ENCODE measurements at places on chromosomes 1 and 21.

- no peak for DNase-seq
These were observed 34.9 kb upstream of the TSNAX start for GRCh38 chr1:231493421-231494185.

- no peak for DNase-seq
These were observed 39.8 kb upstream of the CFAP126 start for GRCh38 chr1:161407451-161407985.

- DNase-seq: no peak
These were observed 193.8 kb upstream of the JUN start for GRCh38 chr1:58977598-58977997.

DNA sequence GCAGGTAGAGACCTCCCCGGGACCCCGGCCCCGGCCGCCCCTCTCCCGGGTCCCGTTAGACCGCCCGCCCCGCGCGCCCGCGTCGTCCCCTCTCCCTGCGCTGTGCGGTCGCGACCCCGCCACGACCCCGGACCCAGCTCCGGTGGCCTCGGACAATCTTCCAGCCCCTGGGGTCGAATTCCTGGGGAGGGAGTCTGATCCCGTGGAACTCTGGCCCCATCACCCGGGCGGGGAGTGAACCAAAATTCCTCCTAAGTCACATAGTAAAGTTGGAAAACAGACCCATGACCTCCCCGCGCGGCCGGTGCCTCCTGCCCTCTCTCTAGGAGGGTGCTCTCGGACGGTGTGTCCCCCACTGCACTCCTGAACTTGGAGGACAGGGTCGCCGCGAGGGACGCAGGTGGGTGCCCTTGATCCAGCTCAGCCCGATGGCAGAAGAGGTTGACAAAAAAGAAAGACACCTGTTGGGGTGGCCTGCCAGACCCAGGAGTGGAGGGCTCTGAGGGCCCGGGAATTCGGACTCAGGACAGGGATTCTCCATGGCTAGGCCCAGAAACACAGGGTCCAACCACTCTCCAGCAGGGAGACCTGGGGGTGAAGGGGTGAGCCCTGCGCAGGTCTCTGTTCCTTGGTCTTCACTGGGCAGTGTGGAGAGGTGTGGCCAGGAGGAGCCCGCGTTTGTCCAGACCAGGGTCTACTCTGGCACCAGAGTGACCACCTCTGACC lies 451 bp downstream of the ADAMTSL4 start:
- no peak for DNase-seq

DNA sequence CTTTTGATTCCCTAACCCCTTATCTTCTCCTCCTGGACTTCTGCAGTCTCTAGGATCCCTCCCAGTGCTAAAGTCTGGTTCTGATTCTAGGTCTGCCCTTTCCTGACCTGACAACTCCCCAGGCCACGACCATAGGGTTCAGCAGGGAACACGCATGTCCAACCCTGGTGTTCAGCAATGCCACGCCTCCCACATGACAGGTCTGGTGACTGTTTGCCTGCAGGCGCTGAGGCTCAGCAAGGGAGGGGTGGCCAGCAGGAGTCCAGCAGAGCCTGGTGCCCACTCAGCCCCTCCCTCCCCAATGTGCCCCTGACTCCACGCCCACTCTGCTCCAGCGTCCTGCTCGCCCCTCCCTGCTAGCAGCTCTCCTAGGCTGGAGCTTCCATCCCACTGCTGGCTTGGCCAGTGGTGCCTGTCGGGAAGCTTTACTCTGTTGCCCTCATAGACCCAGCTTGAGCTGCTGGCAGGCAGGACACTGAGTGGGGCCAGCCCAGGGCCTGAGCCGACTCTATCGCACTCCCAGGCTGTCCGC lies 17.3 kb downstream of the SLC9A1 start:
- DNase-seq: no peak

Data from stimulated activated CD4-positive, alpha-beta T cell treated with anti-CD3 and anti-CD28 coated beads, TNF-alpha, amount 100 ng/mL, for 4 hours (primary cell).